Right renal cortex interstitium (tissue), 3 donors: ENCODE measurements at places on chromosomes 2 and 18.

DNA sequence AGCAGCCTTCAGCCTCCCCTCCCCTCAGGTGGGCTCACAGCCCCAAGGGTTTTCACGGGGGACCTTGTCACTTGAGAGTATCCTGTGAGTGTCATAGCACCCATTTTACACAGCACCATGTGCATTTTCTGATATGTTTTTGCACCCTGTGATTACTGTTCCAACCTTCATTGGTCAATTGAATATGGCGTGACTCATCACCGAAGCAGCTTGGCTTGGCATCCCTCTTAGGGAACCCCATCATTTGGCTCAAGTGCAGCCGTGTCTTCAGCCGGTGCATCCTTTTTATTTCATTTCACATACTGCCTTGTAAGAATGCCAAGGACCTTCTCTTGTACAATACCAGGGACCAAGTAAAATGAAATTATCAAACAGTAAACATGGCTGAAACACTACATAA, 57.6 kb downstream of the NPAS2 start:
- no peak for DNase-seq

- no peak for DNase-seq
These were observed 243.0 kb downstream of the WDPCP start for GRCh38 chr2:63345285-63345633.

- no peak for DNase-seq
These were observed 111.6 kb upstream of the HAAO start for GRCh38 chr2:42903821-42904575.

- no peak for DNase-seq
These were observed 85.1 kb downstream of the CABLES1 start for GRCh38 chr18:23220355-23220754.

DNA sequence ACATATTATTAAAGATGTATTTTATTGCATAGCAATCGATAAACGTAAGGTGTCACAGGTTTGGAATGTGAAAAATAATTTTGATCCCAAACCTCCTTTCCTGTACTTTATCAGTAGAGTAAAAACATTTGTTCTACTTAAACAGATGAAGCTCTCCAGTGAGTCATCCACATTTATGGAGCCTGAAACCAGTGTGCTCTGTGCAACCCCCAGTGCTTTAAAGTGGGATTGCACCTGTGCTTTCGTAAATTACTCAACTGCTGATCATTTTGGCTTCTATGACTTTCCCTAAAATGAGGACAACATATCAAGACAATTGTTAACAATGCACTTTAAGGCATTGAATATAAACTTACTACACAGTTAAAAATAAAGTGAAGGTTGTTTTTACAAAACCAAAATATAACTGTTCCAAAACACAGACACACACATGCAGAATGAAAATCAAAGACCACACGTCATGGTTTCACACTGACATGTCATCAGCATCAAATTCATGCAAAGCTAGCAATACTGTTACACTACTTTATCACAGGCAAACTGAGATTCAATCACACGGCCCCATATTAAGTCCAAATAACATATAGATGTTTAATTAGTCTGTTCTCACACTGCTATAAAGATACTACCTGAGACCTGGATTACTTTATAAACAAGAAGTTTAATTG, 9.7 kb downstream of the TMEM18 start:
- no peak for DNase-seq

DNA sequence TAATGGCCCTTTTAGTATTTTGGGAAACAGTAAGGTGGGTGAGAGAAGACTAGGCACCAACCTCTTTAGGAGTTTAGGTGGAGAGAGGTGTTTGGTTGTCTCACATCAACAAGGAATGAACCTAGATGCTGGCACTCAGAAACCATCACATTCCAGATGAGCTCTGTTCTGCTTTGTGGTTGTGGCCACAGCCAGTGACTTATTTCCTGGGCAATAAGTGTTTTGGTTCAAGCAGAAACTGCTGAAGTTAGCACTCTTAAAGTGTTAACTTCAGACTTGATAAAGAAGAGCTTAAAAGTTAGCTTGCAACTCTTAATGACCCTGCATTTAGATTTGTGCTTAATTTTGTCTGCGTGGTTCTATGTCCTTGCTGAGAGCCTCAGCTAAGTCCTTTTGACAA, 929.2 kb downstream of the SLC4A3 start:
- DNase-seq = no peak
